NCI-H1436 treated with DMSO at 0.1 percent for 48 hours (cell line): ENCODE measurements at places on chromosomes 4 and X.

- no peak for DNase-seq
Measured at GRCh38 chr4:181959121-181959520, 284.1 kb upstream of the TENM3 start.

DNA sequence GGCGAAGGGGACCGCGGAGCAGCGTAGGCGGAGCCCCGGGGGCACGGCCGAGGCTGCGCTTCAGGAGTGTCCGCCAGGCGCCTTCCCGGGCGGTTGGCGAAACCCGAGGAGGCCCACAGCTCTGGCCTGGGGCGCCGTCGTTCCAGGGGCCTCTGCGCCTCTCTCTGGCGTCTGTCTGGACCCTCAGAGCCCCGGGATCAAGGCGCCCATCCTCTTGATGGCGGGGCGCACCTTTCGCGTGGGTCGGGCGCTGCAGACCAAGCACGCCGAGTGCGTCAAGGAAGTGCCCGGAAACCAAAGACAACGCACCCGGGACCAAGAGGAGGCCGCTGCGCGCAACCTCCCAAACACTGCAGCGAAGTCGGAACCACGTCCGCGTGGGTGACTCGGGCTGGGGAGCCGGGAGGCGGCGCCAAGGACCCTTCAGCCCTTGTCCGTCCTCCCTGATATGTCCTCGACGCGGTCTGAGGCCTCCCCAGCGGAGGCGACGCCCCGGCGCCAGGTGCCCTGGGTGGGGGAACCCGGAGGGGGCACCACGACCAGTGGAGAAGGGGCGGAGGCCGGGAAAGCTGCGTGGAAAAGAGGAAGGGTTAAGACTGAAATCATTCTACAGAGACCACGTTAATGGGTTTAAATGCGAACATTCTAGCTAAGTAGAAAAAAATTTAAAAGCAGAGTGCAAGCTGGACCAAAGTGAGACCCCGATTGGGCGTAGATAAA, 9.9 kb downstream of the HMX1 start:
- DNase-seq: no peak

DNA sequence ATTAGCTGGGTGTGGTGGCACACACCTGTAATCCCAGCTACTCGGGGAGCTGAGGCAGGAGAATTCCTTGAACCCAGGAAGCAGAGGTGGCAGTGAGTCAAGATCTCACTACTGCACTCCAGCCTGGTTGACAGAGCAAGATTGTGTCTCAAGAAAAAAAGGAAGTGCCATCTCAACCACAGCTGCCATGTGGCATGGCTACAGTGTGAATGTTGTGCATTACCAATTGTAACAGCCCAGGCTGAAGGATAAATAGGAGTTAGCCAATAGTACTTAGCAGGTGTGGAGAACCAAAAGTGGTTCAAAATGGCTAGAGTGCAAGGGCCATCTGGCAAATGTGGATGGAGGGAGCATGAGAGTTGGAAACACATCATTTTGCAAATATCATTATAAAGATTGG, 28.9 kb downstream of the SLC25A5 start:
- DNase-seq: no peak

DNA sequence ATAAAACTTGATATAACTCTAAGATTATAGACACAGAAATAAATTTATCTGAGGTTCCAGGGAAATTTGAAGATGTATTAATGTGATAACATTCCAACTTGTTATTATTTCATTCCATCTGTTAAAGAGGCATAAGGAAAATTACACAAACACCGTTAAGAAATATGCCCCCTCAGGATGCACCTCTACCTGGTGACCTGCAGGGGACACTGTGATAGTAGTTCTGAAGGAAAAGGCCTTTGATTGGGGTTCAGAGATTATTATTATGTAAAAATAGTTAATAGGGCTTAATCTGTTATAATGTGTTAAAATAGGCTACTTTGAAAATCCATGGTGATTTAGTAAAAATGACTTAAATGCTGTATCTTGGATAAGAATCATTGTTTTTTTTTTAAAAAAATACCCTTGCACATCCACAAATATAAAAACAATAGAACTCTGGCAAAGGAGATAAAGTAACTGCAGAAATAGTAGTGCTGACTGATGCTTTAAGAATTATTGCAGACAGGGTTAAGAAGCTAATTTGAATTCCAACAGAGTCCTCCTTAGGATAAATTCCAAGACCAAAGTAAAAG, 6.1 kb upstream of the ABRAXAS1 start:
- DNase-seq: no peak

GRCh38 chr4:3440011-3440410, 1.8 kb upstream of the HGFAC start:
- DNase-seq: no peak

DNA sequence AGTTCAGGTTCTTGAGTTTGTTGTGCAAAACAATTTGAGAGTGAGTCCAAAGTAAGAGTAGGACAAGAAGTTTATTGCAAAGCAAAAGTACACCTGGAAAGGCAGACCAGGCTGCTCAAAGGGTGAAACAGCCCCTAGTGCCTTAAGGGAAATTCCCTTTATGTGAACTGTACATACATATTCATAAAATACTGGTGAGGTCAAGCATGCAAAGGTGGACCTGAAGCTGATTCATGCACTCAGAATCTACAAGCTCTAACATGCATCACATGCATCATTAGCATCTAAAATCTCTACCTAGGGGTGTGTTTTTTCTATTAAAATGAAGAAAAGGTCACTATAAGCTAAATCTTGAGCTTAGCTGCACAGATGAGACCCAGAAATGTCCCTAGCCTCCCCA, 266.9 kb downstream of the SPATA18 start:
- DNase-seq: no peak

DNA sequence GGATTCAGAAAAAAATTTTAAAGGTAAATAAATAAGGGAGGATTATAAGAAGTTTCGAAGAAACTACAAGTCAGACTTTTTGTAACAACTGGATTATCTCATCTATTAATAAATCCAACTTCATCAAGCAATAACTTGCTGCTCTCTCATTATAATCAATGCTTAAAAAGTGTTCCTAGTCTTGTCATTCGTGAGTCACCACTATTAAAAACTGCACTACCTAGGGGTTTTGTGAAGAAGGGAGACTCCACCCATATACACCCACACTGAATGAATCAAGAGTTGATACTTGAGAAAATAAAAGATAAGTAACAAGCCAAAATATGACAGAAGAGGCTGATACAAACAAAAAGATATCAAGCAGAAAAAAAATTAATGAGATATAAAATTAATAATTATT, 360.5 kb downstream of the ZNF674 start:
- DNase-seq: no peak

DNA sequence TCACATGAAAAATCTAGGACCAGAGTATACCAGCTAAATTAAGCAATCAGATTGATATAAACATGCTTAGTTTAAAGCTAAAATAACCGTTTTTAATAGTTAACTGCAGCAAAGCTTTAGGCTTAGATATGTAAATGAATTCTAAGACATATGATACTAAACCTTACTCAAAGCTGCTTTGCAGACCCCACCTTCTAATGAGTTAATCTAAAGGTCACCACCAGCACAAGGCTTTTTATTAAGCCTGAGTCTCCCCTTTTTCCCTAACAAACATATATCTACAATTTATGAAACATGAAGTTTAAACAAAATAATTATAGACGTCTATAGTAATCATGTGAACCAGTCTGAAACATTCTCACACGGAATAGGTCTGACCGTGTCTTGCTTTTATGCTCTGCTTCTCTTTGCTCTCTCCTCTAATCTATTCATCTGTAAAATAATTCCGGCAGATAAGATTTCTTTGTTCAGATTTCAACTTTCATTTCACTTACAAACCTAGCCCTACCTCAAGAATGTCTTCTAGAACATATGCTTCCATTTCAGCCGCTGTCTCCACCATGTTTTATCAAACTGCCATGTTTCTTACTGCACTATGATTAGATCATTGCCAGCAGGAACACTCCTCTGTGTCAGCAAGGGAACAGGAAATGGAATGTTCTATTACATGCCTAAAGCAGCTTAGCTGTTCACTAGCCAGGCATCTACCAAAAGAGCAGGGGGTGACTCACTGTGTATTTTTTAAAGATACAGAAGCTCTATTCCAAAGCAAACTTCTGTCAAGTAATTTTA, 35.9 kb downstream of the ANKRD17 start:
- DNase-seq: peak; percentile 89

GRCh38 chr4:169366821-169367220, 96.1 kb upstream of the SH3RF1 start:
- DNase-seq: no peak

GRCh38 chr4:40199999-40200874, 3.4 kb downstream of the RHOH start:
- no peak for DNase-seq

GRCh38 chr4:76212851-76213414, 691 bp downstream of the SCARB2 start:
- no peak for DNase-seq

DNA sequence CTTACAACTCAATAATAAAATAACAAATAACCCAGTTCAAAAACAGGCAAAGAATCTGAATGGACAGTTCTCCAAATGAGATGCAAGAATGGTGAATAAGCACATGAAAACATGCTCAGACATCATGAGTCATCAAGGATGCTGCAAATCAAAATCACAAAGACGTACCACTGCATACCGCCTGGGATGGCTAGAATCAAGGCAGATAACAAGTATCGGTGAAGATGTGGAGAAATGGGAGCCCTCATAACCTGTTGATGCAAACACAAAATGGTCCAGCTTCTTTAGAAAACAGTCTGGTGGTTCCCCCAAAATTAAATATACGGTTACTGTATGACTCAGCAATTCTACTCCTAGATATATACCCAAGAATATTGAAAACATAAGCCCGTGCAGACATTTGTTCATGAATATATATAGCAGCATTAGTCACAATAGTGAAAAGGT, 32.5 kb downstream of the AKAP4 start:
- DNase-seq: no peak

DNA sequence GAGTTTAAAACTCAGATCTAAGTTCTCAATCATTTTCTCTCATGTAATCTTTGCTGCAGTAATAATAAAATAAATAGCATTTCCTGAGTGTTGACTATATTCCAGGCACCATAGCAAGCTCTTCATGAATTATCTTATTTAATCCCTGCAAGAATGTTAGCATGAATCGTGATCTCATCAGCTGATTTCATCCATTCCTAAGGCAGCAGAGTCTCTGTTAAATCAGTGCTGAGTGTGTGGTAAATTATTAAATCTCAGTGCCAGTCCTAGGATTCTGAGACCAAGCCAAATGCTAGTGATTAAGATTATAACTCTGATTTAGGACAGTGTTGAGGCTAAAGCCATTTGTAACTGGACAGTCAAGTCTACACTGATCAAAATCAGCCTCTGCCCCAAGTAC, 240.3 kb upstream of the TAPT1 start:
- no peak for DNase-seq

DNA sequence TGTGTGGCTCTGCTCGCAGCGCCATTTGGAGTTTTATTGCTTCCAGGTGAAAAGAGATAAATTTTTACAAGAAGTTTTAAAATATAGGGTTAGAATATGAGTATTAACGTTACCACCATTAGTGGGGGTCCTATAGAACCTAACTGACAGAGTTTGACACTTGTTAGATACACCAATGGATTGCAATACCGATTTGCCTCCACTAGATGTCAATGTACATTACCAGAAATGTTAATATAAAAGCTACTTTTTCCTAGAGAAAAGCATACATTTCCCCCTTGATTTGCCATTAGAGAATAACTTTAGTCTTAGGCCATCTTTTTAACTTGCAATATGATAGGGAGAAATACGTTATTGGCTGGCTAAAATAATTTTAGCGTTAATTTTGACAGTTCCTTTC, 108.4 kb downstream of the LINC00632 start:
- no peak for DNase-seq

- no peak for DNase-seq
Measured at GRCh38 chr4:54062392-54062791, 2.0 kb downstream of the CHIC2 start.

DNA sequence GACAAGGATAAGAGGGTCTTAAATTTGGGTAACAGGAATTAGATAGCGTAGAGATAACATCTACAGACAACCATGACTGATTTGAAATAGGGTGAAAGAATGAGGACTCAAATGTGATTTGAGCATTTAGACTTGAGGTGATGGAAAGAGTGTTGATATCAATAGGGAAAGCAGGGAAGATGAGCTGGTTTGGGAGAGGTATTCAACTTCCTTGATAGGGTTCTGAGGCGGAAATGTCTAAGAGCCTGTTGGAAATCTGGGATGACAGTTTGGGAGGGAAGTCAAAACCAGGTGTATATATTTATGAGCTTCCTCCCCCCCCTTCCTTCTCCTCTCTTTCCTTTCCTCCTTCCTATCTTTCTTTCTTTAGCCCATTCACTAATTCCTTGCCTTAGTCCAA, 36.5 kb downstream of the KLHL15 start:
- DNase-seq: no peak

- DNase-seq: no peak
Measured at GRCh38 chr4:85408301-85408700, 66.6 kb upstream of the ARHGAP24 start.

DNA sequence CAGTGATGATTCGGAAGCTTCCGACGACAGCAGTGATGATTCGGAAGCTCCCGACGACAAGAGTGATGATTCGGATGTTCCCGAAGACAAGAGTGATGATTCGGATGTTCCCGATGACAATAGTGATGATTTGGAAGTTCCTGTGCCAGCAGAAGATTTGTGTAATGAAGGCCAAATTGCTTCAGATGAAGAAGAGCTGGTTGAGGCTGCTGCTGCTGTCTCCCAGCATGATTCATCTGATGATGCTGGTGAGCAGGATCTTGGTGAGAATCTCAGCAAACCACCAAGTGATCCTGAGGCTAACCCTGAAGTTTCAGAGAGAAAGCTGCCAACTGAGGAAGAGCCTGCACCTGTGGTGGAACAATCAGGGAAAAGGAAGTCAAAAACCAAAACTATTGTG, 14.2 kb downstream of the CXCR3 start:
- no peak for DNase-seq

DNA sequence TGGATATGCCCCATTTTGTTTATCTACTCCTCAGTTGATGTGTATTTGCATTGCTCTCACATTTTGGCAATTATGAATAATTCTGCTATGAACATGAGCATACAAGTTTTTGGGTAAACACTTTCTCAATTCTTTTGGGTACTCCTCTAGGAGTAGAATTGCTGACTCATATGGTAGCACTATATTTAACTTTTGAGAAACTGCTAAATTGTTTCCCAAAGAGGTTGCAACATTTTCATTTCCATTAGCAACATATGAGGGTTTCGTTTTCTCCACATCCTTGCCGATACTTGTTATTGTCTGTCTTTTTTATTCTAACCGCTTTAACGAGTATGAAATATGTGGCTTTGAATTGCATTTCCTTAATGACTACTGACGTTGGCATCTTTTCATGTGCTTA, 185.4 kb downstream of the TSPAN5 start:
- DNase-seq: no peak
